Stimulated activated CD8-positive, alpha-beta memory T cell treated with anti-CD3 and anti-CD28 coated beads, Interleukin-4, amount 100 ng/mL, for 1 hour (primary cell): ENCODE measurements at places on chromosomes 4 and X.

- DNase-seq: no peak
These were observed 3.3 kb downstream of the WDR44 start for GRCh38 chrX:118349188-118349587.

DNA sequence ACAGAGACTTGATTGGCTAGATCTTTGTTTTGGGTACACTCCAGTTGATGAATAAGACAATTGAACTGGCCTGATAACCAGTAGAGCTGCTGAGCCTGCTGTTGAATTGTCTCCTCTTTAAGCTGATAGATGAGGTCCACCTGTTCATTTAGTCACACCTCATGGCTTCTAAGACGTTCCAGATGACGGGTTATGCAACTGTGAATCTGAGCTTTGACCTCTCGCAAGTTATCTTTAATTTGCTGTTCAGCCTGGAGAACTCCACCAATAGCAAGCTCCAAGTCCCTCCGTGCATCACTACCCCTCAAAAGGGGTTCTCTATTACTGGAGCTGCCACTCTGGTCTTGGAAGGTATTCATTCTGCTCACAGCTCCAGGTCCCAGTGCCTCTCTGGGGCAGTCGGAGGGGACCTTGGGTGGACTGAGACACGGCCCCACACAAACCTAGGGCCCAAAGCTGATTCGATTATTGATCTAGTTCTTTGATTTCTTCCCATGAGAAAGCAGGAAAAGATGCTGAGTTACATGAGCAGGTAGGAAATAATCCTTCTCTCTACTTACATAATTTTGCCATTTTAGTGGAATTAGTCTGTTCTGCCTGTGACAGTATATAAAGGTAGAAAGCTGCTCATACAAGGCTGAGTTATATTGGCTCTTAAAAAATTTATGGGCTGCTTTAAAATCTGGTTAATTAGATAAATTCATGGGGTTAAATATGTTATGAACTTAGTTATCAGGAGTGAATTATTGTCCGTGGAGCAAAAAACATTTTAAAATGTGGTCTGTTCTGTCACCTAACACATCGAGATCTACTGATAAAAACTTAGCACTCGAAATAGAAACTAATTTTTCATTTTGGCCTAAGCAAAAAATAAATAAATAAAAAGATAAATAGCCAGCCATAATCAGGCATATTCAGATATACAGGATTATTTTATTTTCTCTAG lies 6.8 kb downstream of the MMAA start:
- no peak for DNase-seq

GRCh38 chr4:123107444-123108252 lies 185.3 kb upstream of the NUDT6 start:
- no peak for DNase-seq

DNA sequence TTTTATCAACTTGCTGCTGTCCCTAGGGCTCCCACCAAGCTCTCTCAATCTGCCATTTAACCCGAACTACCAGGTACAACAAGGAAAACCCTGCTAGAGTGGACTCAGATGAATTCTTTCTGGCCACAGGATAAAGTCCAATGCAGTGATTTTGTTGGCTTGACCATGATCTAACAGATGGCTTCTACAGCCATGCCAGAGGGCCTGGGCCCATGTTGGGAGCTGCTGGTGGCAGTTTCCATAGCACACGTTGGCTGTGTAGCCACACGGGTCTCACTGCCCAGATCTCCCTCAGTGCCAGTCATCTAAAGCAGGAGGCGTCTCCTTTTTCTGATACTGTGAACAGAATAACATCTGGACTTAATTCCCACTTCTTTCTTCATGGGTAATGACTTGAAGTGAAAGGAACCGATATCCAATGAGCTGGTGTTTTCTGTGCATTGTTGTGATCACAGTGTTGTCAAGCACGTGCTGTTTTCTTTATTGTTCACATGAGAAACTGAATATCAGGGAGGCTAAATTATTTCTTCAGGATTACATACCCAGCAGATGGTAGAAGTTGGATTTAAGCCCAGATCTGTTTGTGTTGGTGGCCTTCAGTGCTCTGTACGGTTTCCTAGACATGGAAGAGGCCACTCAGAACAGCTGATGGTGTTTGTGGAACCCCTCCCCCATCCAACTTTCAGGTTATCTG lies 85.2 kb upstream of the CLCN4 start:
- DNase-seq: no peak

DNA sequence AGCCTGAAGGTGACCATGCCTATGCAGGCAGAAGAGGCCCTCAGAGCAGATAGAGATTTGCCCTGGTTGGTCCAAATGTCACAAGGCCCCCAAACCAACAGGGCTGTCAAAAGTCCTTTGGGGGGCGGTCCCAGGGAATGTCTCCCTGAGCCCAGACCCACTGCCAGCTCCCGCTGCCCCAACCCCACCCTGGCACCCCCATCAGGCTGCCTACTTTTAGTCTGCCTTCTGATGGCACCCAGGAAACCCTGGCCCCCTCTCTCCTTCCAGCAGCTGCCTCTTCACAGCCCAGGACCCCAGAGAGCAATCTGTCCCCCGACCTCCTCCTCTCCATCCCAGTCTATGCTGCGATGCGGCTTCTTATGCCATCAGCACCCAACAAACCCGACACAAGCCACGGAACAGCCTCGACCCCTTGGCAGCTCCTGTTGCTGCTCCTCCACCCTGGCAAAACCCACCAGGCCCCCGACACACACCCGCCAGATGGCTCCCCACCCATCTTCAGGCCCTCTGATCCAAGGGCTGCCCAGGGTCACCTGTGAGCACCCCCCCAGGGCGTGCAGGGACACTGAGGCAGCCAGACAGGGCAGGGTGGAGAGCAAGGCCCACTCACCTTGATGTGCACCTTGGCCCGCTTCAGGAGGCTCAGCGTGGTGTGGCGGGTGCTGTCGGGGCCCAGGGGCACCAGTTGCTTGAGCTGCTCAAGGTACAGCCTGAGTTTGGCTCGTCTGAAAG lies 9.9 kb downstream of the MXD4 start:
- no peak for DNase-seq

DNA sequence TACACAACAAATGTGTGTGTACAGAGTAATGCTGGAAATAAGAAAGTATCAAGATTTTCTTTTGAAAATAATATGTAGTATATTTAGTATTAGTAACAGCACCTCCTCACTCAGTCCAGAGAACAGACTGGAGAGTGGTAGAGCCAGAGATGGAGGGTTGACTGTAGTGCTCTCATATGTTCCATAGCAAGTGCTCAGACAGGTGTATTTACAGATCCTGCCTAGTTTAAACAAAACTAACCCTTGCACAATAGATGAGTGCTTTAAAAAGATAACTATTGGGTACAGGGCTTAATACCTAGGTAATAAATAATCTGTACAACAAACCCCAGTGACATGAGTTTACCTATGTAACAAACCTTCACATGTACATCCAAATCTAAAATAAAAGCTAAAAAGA lies 381.0 kb upstream of the EMCN start:
- no peak for DNase-seq

- no peak for DNase-seq
These were observed 100.9 kb downstream of the FAM53A start for GRCh38 chr4:1583051-1583785.

DNA sequence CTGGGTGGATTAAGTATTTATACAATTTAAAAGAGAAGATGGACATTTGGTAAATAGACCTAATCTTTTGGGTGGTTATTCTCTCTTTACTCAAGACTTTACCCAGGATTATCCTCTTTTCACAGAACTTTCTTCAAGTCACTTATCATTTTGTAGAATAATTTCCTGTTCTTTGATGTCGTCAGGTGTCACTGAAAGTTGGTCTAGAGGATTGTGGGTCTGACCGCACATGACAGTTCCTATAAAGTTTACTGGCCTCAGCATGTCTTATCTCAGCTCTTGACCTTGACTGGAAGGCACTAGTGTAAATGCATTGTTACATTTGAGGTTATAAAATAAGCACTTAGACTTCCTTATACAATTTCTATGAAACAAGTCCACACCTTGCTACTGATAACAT lies 139.9 kb upstream of the SLC4A4 start:
- no peak for DNase-seq

DNA sequence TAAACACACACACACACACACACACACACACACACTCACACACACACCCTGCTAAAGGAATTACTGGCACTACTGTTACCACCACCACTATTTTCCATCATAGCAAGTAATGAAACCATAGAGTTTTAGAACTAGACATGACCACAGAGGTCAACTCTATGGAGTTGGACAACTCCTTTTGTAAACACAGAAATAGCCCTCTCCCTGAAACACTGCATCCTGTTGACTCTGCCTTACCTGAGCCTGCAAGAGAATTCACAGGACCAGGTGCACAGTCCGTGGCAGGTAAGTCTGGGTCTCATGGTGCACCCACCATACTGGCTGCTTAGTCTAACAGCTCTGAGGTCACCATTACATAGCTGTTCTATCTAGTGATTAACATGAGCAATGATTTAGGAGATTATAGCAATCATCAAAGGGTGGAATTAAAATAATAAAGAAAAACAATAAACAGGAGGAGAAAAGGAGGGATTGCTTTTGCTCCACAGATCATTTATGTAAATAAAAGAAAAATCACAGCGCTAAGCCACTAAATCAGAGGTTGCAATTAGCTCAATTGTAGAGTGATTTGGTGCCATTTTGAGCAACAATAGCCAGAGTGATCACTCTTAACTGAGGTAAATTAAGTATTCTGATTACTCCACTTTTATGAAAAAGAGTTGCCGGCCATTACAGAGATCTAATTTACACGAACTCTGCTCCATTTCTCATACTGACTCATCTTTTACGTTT lies 340.0 kb upstream of the RASGEF1B start:
- no peak for DNase-seq

DNA sequence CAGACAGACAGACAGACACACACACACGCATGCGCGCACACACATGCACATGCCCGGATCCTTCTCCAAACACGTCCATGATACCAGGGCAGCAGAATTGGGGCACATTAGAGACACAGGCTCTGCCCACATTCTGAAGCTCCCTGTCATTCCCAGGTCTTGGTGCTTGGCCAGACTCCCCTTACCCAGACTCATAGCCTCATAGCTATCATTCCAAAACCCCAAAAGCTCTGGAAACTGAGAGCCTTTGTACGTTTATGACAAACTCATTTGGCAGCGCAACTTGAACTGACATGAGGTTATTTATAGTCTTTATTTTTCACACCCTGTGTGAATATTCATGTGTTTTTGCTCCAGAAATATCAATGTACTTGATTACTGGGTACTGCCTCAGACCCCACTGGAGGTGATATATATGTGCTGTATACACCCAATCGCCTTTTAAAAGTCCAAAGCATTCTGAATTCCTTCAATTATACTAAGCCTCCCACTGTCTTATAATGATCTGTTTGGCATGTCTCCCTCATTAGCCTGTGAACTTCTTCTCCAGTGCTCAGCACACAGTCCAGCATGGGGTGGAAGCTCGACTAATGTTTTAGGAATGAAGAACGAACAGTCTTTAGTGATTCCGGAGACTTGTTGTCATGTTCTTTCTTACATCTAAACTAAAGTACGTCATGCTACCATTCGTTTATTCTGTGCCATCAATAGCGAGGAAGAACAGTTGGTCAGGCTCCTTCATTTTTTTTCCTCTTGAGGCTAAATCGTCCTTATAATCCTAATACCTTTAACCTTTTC lies 45.0 kb downstream of the RTL9 start:
- no peak for DNase-seq

- no peak for DNase-seq
These were observed 208.9 kb upstream of the ARHGEF9 start for GRCh38 chrX:63993936-63994335.

GRCh38 chrX:15160558-15161095 lies 109.3 kb downstream of the ASB9 start:
- no peak for DNase-seq

- no peak for DNase-seq
These were observed 36.0 kb downstream of the CCNI start for GRCh38 chr4:77039796-77040195.

- no peak for DNase-seq
These were observed 7.1 kb downstream of the ARHGEF6 start for GRCh38 chrX:136773648-136774047.

DNA sequence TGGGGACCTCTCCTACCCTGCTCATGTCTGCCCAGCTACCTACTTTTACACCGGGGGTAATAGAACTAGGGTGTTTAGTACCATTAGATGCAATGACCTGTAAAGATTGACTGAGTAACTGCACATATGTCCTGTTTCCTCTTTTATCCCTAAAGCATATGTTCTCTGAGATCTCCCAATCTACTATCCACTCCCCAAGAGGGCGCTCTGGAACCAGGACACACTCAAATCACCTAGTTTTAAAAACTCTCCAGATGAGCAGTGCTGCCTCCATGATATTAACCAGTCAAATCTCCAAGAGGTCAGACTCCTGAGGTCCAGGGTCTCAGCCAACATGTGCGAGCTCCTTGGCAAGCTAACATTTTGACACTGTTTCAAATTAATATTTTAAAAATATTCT lies 87.0 kb upstream of the TSPAN5 start:
- no peak for DNase-seq

DNA sequence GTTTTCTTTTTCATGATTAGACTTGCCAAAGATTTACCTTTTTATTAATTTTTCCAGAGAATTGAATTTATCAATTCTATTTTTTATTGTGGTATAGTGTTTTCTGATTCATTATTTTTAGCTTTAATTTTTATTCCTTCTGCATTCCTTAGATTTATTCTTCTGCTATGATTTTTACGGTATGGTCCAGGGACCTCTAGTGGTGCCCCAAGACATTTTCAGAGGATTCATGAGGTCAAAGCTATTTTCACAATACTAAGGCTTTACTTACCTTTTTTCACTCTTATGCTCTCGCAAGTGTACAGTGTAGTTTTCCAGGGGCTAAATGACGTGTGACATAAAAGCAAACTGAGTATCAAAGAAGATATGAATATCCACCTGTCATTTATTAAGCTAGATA lies 8.0 kb downstream of the RADX start:
- DNase-seq: no peak

DNA sequence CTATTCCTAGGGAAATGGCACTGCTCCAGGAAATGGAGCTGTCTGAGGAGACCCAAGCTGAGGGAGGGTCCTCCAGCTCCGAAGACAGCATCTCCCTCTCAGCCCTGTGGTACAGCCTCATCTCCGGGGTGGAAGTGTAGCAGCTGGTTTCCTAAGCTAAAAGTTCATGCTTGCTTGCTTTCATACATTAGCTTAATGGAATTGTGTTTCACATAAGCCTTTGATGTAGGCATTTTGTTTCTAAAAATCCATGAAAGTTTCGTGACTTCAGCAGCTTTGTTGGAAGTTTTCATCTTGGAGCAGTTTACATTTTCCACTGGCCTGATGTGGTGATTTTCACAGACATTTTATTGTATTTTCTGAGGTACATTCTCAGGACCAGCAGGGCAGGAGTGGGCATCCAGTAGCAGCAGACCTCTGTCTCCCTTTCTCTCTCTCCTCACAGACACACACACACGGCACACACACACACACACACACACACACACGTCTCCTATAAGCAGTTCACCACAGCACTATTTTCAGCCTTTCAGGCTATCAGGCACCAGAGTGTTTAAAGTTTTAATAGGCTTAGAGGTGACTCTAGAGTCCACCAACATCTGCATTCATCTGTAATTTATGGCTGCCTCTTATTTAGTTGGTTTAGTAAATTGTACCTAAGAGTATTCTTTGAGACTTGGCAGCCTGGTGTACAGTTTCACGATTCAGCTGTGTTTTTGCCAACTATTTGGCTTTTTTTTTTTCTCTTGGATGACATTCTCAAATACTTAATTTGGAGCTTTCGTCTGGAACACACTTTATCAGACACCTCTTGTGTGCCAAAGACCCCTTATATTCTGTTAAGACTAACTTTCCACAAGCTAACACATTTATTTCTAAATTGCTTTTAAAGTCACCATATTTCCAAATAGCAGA lies 225.8 kb upstream of the SFRP2 start:
- DNase-seq: no peak
